AG04449 (cell line): ENCODE measurements at places on chromosomes 11 and 22.

DNA sequence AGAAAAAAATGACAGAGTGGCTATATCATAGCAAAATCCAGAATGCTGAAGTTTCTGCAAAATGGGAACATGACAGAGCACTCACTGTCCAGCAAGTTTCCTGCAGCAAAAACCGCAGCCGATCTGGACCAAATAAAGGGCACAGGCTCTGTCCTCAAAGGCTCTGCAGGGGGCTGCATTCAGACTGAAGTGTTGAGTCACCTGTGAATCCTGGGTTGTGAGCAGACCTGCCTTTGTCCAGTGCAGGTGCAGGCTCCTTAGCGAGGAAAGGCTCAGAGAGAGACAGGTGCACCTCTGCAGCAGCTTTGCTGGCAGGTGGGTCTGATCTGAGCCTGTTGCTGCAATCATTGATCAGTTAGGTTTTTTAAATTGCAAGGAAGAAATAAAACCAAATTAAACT, 29.3 kb upstream of the NFAM1 start:
- no peak for DNase-seq

DNA sequence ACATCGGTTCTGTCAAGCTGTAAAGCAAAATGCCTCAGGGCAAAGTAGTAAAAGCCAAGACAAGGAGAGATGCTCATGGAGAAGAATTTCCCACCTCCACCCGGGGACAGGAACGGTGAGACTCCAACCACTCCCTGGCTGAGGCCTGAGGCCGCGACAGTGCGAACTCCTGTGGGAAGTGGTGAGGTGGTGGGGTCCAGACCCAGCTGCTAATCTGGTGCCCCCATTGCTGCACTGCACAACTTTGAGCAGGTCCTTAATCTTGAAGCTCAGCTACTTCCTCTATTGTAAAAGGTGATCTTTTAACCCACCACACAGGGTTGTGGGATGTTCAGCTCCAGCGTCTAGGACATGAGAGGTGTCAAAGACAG, 83.9 kb downstream of the ZC3H12C start:
- no peak for DNase-seq

GRCh38 chr11:102573851-102574250, 43.3 kb upstream of the MMP7 start:
- no peak for DNase-seq

DNA sequence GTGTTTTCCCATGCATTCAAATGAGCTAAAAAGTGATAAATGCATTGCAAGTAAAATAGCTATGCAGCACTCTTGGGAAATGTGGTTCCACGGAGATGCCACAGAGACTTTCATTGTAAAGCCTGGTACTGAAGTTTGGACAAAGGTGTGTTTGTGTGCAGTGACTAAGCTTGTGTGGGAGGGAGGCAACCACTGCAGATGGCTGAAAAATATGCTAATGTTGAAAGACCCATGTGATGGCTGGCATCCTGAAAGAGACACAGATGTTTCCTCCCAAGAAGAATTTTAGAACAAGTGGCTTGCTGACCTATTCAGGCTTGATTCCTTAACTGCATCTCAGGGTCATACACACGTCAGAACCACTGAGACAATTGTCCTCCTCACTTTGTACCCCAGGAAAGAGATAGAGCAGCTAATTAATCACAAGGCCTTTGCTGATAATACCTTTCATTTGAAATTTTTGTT, 73.8 kb downstream of the FAM76B start:
- DNase-seq: no peak

- no peak for DNase-seq
Measured at GRCh38 chr11:119109843-119110242, 2.7 kb downstream of the C2CD2L start.

- no peak for DNase-seq
Measured at GRCh38 chr11:122655527-122656072, at the start of gene UBASH3B. Gene UBASH3B, plus strand, starts transcription at chr11:122655722. Its CDS starts 328 bp downstream, at chr11:122656050.

- DNase-seq: no peak
Measured at GRCh38 chr11:93196816-93197379, 893 bp downstream of the SLC36A4 start.

DNA sequence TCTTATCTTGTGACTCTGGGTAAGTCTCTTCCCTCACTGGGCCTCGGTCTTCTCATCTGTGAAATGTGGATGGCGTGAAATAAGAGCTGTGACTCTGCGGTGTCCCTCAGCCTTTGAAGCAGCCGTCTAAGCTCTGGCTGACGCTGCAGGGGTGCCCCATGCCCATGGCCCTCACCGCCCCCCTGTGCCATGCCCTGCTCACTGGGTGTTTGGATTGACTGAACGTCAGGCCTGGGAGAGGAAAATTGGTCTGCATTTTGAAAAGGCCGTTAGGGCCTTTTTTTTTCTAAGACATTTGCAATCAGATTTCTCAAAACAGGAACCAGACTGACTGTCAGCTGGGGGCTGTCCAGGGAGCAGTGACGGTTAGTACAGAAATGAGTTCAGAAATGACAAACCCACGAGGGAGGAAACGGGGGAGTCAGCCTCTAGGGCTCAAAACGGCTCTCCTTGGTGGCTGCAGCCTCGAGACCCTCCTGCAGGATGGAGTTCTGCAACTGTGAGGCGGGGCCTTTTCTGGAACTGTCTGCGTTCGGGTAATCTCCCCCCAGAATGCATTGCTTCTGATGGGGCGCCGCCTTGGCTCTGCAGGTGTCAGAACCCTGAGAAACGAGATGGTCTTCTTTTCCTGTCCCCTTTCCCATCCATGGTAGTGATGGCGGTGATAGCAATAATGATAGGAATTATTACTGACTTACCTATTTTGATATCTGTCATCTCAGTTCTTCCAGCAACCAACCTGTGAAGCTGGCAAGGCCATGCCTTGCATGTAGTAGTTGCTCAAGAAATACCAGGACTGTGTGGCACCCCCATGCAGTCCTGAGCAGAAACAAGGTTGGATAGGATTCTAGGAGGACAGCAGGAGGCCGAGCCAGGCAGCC, 2.0 kb downstream of the GRK2 start:
- DNase-seq: no peak

DNA sequence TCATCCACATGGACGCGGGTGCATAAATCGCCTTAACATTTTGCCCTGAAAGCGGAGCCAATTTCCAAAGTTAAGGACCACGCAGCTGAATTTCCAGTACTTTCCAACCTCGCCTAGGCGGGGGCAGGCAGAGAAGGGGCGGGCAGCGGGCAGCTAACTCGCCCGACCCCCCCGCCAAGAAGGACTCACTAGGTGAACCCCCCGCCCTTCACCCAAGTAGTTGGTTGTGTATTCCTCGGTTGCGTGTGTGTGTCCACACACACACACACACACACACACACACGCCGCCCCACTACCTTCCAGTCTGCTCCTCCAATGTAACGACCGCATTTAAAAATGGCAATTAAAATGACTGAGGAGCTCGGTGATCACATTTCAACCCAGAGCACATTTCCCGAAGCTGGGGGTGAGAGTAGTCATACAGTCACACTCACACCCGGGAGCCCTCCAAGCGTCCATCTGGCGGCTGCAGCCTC, 1.4 kb downstream of the TENM4 start:
- DNase-seq: no peak

DNA sequence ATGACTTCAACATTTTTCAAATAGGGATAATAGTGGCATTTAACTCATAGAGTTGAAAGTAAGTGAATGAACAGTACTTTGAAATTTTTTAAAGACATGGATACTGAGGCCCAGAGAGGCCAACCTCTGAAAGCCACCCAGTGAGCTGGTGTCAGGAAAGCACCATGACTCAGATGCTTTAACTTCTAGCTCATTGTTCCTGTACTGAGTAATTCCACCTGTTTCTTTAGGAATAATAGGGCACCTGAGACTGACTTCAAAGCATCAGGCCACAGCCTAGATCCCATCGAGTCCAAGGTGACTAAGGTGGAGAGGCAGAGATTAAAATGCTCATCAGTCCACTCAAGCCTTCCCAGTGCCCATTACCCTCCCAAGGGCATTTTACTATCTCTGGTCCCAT, 491.8 kb upstream of the TENM4 start:
- no peak for DNase-seq

- no peak for DNase-seq
Measured at GRCh38 chr11:88231894-88232482, 56.7 kb upstream of the RAB38 start.

DNA sequence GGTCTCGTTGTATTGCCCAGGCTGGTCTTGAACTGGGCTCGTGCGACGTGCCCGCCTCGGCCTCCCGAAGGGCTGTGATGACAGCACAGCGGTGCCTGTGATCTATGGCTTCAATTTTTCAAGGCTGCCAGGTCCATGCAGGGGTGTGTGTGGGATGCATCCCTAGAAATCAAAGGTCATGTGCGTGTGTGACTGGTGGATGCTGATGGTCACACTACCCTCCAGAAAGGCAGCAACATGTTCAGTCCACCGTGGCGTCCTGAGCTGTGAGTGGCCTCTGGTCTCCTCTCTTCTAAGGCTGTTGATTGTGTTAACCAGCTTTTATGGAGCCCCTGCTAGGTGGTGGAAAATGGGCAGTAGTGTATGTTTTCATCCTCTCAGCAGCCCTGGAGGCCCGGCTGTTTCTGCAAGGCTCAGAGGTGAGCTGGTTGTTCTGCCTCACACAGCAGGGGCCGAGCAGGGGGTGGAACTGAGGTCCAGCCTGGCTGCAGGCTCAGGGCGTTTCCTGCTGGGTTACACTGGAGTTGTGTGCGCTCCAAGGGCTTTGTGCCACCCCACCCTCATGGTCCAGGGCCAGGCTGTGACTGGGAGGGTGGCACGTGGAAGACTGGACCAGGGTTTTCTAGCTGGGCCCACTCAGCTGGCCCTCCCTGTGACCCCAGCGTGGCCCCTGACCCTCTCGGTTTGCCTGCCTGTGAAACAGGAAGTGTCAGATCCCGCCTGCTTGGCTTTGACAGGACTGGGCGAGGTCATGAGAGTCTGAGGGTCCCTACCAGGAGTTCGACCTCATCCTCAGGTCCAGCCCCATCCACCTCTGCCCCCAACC, 7.7 kb downstream of the BIK start:
- no peak for DNase-seq

- no peak for DNase-seq
Measured at GRCh38 chr11:30511408-30511807, 74.7 kb downstream of the MPPED2 start.

- DNase-seq: no peak
Measured at GRCh38 chr11:25218036-25218435, 721.2 kb downstream of the LUZP2 start.

GRCh38 chr22:49103314-49104059, 724.2 kb downstream of the BRD1 start:
- DNase-seq: no peak

DNA sequence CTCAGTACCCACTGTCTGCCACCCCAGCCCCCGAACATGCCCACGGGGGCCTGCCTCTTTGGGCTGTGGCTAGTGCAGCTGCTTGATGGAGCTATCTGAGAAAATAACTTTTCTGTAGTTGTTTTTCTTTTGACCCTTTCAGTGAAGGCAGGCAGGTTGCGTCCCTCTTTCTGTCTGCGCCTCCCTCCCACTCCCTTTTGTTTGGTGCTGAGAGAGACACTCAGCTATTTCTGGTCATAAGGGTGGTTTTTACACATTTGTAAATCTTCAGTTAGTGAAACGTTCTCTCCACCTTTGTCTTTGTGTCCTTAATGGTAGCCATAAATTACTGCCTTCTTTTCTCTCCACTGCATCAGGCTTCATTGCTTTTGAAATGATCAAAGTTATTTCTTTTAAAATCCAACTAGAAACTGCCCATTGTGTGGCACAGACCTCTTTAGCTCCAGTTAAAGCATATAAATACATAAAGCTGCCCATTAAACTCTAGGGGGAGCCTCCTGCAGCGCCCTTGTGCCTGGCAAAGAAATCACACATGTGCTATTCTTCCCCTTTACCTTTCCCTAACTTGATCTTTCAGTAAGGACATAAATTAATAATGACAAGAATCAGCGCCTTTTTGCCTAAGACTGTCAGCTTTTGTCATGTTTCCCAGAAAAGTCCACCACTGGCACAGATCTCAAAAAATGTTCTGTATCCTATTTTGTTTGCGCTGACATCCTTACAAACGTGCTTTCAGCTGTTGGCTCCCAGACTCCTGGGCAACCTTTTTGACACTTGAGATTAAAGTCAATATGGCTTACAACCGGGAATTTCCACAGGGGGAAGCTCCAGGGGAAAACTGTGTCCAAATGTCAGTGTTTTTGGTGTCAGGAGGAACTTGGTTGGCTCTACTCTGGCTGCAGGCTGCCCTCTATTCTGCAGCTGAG, 1.7 kb upstream of the SCUBE2 start:
- DNase-seq: no peak

GRCh38 chr11:59556917-59557348, 45.6 kb downstream of the OR4D9 start:
- DNase-seq: no peak

DNA sequence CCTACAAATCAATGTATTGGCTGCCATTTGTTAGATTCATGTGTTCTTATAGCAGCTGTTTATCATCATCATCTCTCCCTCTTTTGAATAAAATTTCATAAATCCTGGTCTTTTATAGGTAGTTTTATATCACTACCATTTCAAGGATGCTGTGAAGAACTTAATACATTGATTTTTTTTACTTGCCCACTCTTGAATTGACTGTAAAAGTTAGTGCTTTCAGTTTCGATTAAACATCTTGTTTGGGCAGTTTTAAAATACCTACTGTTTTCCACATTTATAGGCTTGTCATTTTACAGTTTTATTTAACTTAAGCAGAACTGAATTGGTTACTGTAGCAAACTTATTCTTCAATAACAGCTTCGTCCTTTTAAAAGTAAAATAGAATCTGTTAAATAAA, 59.5 kb downstream of the TTC17 start:
- DNase-seq: no peak

- DNase-seq: no peak
Measured at GRCh38 chr22:47059701-47060161, 297.3 kb downstream of the TBC1D22A start.

DNA sequence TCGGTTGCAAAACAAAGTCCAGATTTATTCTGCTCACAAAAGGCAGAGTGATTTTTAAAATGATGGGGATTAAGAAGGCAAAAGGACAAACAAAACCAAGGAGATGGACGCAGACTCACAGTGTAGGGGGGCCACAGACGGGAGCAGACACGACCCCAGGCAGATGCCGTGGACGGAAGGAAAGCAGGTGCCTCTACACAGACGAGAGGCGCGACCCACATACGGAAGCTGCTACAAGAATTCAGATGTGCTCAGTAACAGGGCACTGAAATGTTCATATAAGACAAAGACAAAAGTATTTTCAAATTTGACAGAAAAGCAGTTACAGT, 148.9 kb downstream of the BRD1 start:
- DNase-seq: no peak

DNA sequence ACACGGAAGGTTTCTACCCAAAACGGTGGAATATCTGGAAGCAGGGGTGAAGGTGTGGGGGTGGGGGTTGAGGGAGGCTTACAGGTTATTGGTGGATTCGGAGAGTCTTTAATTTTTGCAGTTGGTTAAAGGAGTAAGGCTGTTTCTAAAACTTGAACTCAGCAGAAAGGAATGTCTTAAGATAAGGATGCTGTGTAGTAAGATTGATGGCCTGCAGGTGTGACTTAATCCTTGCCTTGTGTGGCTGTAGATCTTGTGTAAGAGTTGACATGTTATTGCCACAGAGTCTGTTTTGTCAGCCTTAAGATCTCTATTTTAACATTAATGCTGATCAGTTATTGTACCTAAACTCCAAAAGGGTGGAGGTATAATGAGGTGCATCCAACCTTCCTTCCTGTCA, 16.4 kb upstream of the OR6M1 start:
- no peak for DNase-seq
